GM04504 (cell line): ENCODE measurements at places on chromosomes 11 and 22.

- no peak for DNase-seq
Observed at GRCh38 chr11:112523951-112524350, 263.3 kb upstream of the PLET1 start.

DNA sequence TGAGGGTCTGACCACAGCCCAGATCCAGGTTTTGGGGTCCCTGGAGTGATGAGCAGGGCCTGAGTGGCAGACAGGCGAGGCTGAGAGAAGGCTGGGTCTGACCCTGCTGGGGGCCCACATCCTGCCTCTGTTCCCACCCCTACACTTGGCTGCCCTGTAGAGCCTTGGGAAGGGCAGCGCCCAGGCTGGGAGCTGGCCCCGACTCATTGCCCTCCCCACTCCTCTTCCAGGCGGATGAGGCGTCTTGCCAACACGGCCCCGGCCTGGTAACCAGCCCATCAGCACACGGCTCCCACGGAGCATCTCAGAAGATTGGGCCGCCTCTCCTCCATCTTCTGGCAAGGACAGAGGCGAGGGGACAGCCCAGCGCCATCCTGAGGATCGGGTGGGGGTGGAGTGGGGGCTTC, 4.9 kb downstream of the DERL3 start:
- DNase-seq, result no peak

- no peak for DNase-seq
Observed at GRCh38 chr22:36247955-36248354, 5.0 kb upstream of the APOL1 start.

- DNase-seq, result no peak
Observed at GRCh38 chr11:18233912-18234311, 2.7 kb downstream of the SAA4 start.

- DNase-seq, result no peak
Observed at GRCh38 chr11:46120346-46121300, 631 bp downstream of the PHF21A start.

DNA sequence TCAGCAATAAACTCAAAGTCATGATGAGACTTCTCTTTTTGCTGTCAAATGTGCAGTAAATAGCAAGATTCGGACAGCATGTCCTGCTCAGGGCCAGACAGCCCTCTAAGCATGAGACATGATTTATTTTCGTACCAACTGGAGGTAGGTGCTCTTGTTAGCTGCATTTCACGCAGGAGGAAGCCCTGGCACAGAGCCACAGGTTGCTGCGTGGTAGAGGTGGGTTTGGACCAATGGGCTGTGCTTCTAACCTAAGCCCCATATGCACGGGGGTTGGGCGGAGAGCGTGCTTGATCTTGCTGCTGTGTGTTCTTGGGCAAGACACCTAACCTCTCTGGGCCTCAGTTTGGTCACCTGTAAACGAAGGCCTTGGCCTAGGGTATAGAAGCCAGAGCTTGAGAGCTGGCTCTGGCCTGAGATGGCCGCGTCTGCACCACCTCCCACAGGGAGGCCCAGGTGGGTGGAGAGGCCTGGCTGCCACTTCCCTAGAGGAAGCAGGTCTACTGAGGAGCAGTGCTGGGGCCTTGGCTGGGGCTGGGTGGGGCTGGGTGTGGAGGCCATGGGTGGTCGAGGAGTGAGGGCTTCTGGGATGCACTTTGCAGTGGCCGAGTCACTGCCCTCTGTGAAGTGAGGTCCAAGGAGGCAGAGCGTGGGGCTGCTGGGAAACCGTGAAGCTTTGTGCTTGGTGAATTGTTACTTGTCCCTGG, 38.5 kb upstream of the GRAMD4 start:
- DNase-seq, result no peak

DNA sequence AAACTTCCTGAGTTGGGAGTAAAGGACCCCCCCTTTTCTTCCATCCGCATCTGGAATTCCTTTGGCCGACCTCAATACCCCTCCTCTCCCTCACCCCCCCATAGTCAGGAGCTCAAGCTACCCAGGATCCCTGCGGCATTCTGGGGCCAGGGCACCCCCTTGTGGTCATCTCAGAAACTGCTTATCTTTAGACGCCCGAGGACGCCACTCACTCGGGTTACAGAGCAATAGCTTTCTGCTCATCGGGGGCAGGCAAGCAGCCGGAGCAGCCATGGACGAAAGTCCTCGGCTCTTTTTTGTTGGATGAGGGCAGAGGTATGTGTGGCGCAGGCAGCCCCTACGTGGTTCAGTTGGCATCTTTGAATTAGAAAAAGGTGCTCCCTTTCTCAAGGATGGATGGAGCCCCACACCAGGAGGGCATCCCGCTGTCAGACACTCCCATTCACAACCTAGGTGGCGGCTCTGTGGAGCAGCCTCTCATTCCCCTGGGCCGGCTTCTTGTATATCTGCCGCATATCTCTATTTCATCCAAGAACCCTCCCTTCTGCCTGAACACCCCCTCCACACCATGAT, 2.3 kb downstream of the C1QTNF5 start:
- no peak for DNase-seq

GRCh38 chr22:28999919-29000556, 61.6 kb downstream of the C22orf31 start:
- DNase-seq, result no peak

GRCh38 chr11:72724021-72724551, 28.1 kb downstream of the ARAP1 start:
- DNase-seq, result no peak

- no peak for DNase-seq
Observed at GRCh38 chr11:77310721-77311120, 9.2 kb upstream of the GDPD4 start.

GRCh38 chr22:39236321-39237317, 8.2 kb downstream of the PDGFB start:
- DNase-seq, result no peak

GRCh38 chr11:102226702-102227490, 90.4 kb upstream of the BIRC3 start:
- no peak for DNase-seq

GRCh38 chr11:61976813-61977475, 9.5 kb upstream of the FTH1 start:
- no peak for DNase-seq

- DNase-seq, result no peak
Observed at GRCh38 chr11:47186700-47187695, 764 bp upstream of the PACSIN3 start.

- DNase-seq, result no peak
Observed at GRCh38 chr11:94546162-94546470, 2.4 kb downstream of the FUT4 start.
